Osteocyte (in vitro differentiated cells): ENCODE measurements at places on chromosomes 6 and 20. TPM values are rescaled to one million over a fixed set of nuclear protein-coding genes. Genes with fewer than 3 reads are reported as not detected.

GRCh38 chr6:27605401-27606342, 132.8 kb upstream of the ZNF184 start:
- peaks cover 24% of the 10 kb centered on the region for H3K4me1 ChIP-seq
- DNase-seq, result no peak
- peak overlapping the region; percentile 9 for H3K27ac ChIP-seq

- no peak overlapping the region for H3K4me3 ChIP-seq
- no peaks in the 10 kb centered on the region for H3K36me3 ChIP-seq
- H3K27me3 ChIP-seq, result no peaks in the 10 kb centered on the region
- no peak overlapping the region for H3K27ac ChIP-seq
Observed at GRCh38 chr20:23449421-23449820, 3.3 kb downstream of the CST11 start.

DNA sequence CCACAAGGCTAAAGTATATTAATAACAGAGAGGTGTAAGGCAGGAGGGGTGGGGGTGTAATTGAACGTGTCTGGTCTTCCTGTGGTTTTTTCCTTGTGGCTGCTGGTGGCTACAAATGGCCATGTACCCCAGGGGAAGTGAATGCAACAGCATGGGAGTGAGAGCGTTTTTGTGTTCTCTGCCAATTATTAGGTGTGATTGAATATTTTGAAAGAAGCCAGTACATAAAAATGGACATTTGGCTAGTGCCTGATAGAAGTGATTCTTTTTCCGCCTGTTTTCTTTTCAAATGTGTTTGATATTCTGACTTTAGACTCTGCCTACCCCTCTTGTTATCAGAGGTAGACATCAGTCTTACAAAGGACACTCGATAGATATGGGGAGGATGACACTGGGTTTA, 141.3 kb downstream of the PRL start:
- no peak overlapping the region for H3K27ac ChIP-seq
- H3K4me1 ChIP-seq, result peaks cover 20% of the 10 kb centered on the region
- H3K27me3 ChIP-seq, result no peaks in the 10 kb centered on the region
- DNase-seq, result no peak
- no peaks in the 10 kb centered on the region for H3K36me3 ChIP-seq

GRCh38 chr6:2021713-2022125, 223.7 kb downstream of the GMDS start:
- no peak for DNase-seq
- peaks cover 4% of the 10 kb centered on the region for H3K36me3 ChIP-seq
- no peak overlapping the region for H3K4me3 ChIP-seq
- H3K4me1 ChIP-seq, result peaks cover 19% of the 10 kb centered on the region

GRCh38 chr20:48594533-48594932, 233.3 kb downstream of the PREX1 start:
- no peak overlapping the region for H3K4me3 ChIP-seq
- no peaks in the 10 kb centered on the region for H3K4me1 ChIP-seq
- no peak for DNase-seq
- no peak overlapping the region for H3K27ac ChIP-seq
- H3K27me3 ChIP-seq, result peaks cover 35% of the 10 kb centered on the region
- no peaks in the 10 kb centered on the region for H3K36me3 ChIP-seq

CHRNA4 gene
- total RNA-seq, result not detected in 2 replicates

DNA sequence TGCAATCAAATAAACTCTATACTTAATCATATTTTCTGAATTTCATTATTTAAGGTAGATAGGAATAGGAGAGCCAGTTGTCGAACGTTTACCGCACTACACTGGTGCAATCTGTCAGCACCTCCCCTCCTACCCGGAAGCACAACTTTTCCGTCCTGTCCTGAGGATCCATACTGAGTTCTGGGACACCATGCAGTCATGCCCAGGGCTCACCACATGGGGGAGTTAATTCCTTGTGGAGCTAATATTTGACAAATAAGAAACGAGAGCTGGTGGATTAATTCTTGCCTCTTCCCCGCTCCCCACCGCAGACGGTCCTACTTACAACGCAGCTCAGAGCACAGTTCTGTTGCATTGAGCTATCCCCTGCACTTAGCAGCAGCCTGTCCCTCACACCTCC, 107.7 kb upstream of the RALGAPA2 start:
- peaks cover 22% of the 10 kb centered on the region for H3K27me3 ChIP-seq
- no peak for DNase-seq
- H3K4me1 ChIP-seq, result no peaks in the 10 kb centered on the region
- no peak overlapping the region for H3K27ac ChIP-seq
- H3K4me3 ChIP-seq, result no peak overlapping the region

DNA sequence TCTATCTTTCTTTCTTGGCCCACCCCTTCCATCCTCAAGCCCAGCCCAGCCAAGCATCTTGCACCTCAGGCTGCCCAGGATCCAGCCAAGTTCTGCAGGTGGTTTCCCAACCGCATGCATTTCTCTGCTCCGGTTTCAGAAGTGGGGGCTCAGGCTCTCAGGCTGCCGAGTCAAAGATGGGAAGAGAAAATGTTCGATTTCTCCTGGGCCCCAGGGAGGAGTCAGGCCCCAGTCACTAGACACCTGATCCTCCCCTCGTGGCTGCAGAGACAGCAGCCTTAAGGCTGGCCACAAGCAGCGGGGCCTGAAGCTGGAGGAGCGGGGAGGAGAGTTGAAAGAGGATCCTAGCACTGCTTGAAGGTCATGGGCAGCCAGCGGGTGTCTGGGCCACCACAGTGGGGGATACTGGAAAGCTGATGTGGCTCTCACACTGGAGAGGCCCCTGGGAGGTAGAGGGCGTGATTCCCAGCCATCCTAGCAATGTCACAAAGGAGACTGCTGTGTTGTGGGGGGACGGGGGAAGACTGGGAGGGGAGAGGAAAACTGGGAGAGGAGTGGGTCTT, 42.2 kb upstream of the ZFAND3 start:
- peak overlapping the region; percentile 9 for H3K27ac ChIP-seq
- peaks cover 35% of the 10 kb centered on the region for H3K4me1 ChIP-seq
- DNase-seq, result no peak
- no peak overlapping the region for H3K4me3 ChIP-seq

DNA sequence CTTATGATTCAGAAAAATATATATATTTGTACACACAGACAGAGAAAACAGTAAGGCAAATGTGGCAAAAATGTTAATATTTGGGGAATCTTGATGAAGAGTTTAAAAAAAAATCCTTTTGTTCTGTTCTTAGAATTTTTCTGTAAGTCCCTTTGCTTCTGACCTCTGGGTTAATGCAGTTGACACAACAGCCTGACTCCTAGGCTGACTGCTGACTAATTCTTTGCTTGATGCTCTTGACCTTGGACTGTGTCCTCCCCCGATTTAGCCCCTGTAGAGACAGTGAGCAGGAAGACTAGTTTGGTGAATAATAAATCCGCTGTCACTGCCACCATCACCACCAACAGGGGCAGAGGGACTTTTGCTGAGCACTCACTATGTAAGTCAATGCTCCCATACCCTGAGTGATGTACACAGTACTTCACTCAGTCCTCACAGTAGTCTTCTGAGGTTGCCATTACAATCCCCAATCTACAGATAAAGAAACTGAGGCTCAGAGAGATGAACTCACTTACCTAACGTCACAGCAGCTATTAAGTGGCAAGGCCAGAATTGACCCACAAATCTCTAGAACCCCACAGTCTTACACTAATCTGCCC, 71.7 kb downstream of the SNX5 start:
- H3K27ac ChIP-seq, result no peak overlapping the region
- no peak for DNase-seq
- peaks cover 4% of the 10 kb centered on the region for H3K36me3 ChIP-seq
- no peaks in the 10 kb centered on the region for H3K27me3 ChIP-seq
- H3K4me1 ChIP-seq, result peaks cover 31% of the 10 kb centered on the region

DNA sequence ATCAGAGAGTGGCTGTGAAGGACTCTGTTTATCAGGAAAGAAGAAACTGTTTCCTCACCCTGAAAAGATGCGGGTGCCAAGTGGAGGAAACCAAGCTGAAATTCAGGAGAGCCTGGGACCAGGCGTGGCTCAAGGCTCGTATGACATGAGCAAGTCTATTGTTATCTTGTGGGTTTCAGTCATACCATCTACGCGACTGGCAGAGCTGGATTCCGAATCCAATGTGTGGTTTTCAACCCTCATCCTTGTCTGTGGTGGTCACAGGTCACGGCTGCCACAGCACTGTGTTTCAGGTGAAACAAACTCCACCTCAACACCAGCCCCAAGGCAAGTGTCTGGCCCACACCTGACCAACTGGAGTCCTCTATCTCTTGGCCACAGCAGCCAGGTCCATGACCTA, 9.1 kb downstream of the MC3R start:
- H3K4me3 ChIP-seq, result no peak overlapping the region
- no peaks in the 10 kb centered on the region for H3K4me1 ChIP-seq
- H3K27ac ChIP-seq, result no peak overlapping the region
- no peak for DNase-seq
- H3K27me3 ChIP-seq, result no peaks in the 10 kb centered on the region

TMEM151B gene
- 0.08 TPM in 1 of 2 replicates, not detected in the other for total RNA-seq

- no peaks in the 10 kb centered on the region for H3K36me3 ChIP-seq
- H3K4me3 ChIP-seq, result no peak overlapping the region
- H3K4me1 ChIP-seq, result peaks cover 2% of the 10 kb centered on the region
- no peak for DNase-seq
Observed at GRCh38 chr6:150236544-150236943, 93.7 kb downstream of the PPP1R14C start.

SLC4A11 gene
- 2.4 and 3.2 TPM in 2 replicates for total RNA-seq

DNA sequence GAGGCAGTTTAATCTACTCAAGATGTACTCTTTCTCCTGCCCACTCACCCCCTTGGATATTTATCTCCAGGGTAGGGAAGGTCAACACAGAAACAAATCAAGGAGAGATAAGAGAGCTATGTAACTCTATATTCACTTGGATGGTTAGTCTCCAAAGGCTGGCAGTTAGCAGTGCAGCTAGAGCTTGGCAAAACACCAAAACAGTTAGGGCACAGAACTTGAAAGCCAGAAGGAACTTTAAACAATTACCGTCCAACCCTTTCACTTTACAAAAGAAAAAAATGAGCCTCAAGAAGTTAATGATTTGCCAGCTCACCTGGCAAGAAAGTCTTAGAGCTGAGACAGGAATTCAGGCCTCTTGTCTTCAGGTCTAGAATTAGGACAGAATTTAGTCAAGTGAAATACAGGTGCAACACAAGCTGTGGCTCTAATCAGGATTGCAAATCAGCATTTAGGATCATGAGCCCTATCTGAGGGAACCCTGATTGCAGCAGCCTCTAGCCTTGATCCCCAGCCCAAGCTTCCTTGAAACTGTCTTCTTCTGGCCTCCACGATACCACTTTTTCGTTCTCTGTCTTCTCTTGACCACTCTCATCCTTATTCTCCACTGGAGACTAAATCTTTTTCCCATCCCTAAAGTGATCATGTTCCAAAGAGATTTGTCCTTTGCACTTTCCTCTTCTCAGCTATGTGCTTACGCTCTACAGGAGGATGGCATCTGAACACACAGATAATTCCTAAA, 14.9 kb downstream of the NEDD9 start:
- peaks cover 11% of the 10 kb centered on the region for H3K4me1 ChIP-seq
- H3K27me3 ChIP-seq, result no peaks in the 10 kb centered on the region
- H3K4me3 ChIP-seq, result no peak overlapping the region
- peaks cover 9% of the 10 kb centered on the region for H3K36me3 ChIP-seq
- H3K27ac ChIP-seq, result no peak overlapping the region
- no peak for DNase-seq

RIPPLY2 gene
- total RNA-seq, result not detected in 2 replicates

DNA sequence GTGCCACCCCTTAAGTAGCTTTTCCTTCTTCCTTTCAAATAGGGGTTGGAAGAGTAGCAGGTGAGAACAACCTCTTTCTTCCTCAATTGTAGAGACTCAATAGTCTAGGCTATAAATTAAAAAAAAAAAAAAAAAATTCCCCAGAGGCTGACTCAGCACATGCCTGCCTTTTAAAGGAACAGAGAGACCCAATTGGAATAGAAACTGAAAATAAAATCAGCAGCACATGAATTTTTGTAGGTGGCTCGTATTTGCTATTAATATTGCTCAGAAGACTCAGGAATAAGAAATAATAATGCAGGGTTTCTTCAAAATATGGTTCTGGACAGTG, 19.3 kb downstream of the TOP1 start:
- peak overlapping the region; percentile 75 for H3K27ac ChIP-seq
- no peak for DNase-seq
- peaks cover 74% of the 10 kb centered on the region for H3K4me1 ChIP-seq

SRSF6 gene
- 197 and 200 TPM in 2 replicates for total RNA-seq

XKR7 gene
- total RNA-seq, result not detected in 2 replicates

DNA sequence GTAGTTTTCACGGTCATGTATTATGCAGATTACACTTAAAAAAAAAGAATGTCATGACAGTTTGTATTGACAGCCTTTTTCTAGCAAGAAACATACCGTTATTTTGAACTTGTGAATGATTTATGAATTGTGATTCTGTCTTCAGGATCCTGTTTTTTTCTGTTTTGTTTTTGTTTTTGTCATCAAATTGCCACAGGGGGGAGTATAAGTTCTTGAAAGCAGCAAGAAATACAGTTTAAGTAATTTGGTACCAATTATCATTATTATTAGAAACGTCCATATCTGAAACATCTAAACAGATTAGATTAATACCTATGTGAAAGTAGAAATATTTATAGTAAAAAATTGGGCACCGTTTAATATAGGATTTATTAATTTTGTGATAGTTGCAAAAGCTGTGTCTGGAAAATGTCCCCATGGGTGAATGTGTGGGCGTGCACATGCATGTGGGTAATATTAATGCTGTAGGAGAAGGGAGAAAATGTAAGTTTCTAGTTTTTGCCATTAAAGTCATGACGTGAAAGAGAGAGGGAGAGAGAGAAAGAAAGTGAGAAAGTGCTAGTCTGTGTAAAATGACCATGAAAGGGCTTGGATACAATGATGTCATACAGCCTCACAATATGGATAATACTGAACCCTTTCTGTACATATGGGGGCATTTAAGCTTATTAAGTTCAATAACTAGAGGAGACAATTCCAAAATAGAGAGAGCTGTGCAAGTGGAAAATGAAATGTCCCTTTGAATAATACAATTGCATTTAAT, 9.4 kb upstream of the CCN2 start:
- no peak for DNase-seq
- peaks cover 2% of the 10 kb centered on the region for H3K36me3 ChIP-seq
- peaks cover 3% of the 10 kb centered on the region for H3K4me1 ChIP-seq
- H3K27me3 ChIP-seq, result no peaks in the 10 kb centered on the region

- H3K27ac ChIP-seq, result no peak overlapping the region
- peaks cover 5% of the 10 kb centered on the region for H3K27me3 ChIP-seq
- H3K4me1 ChIP-seq, result peaks cover 18% of the 10 kb centered on the region
- no peak for DNase-seq
- H3K36me3 ChIP-seq, result no peaks in the 10 kb centered on the region
Observed at GRCh38 chr6:114344246-114344970, 1.6 kb upstream of the HS3ST5 start.

DNA sequence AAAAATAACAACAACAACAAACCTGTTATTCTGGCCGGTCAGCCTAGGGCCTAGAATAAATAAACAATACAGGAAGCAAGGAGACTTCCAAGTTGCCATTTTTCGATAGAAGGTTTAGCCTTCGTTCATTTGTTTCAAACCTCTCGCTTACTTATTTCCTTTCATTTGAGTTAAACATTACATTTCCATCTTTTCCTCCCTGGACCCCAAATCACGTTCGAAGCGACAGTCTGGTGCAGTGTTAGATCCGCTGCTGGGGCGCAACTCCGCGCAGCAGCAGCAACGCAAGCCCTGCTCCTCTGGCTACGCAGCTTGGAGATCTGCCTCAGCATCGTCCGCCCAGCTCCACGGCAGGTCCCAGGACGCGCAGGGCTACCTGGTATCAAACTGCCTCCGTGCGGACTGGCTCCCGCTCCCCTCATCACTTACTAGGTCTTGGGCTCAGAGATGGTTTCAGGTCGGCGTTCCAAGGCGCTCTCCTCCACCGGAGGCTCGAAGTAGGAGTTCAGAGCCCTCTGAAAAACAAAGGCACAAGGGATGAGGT, 530 bp downstream of the TDP2 start:
- no peak for DNase-seq
- peak overlapping the region; percentile 99 for H3K27ac ChIP-seq
- peaks cover 26% of the 10 kb centered on the region for H3K4me1 ChIP-seq
- no peaks in the 10 kb centered on the region for H3K27me3 ChIP-seq
- H3K36me3 ChIP-seq, result peaks cover 32% of the 10 kb centered on the region
